AG09319 (cell line): ENCODE measurements at places on chromosomes 4 and X.

- DNase-seq, result no peak
Observed at GRCh38 chrX:118558926-118559325, 63.3 kb downstream of the DOCK11 start.

DNA sequence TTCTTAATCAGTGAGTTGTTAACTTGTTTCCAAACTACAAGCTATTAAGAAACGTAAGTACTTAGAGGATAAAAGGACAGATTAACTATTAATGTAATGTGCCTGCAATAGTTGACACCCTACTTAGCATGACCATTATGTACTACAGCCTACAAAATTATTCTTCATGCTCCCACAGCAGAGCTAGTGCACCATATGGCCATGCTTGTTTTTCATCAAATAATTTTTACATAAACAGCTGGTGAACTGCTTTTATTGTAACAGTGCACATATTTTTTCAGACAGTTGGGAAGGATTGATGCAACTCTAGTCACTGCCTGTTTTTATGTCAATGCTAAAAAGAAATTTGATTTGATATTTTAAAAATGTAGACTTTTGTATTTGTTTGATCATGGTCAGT lies 10.2 kb upstream of the MAGEB10 start:
- DNase-seq, result no peak

- DNase-seq, result no peak
Observed at GRCh38 chr4:171718069-171718468, 95.1 kb upstream of the GALNTL6 start.

- no peak for DNase-seq
Observed at GRCh38 chr4:139625093-139625455, 40.5 kb upstream of the MGST2 start.

DNA sequence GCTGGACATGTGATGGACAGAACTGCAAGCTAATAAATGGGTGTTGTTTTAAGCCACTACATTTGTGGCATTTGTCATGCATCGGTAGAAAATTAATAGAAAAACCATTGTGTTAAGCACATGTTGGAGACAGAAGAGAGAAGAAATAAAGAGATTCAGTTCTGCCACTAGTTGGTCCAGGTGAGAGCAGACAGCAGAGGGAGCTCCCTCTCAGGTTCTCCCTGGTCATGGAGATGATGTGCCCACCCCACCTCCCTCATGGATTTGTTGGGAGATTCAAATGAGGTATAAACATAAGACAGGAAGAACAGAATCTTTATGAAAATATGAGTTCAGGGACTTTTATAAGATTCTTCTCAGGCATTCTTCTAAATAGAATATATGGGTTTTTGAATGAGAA lies 36.8 kb upstream of the OCIAD2 start:
- DNase-seq, result no peak
